ENCODE measurements at places on chromosomes 4 and X. TPM values are rescaled to one million over a fixed set of nuclear protein-coding genes. Genes with fewer than 3 reads are reported as not detected.

DNA sequence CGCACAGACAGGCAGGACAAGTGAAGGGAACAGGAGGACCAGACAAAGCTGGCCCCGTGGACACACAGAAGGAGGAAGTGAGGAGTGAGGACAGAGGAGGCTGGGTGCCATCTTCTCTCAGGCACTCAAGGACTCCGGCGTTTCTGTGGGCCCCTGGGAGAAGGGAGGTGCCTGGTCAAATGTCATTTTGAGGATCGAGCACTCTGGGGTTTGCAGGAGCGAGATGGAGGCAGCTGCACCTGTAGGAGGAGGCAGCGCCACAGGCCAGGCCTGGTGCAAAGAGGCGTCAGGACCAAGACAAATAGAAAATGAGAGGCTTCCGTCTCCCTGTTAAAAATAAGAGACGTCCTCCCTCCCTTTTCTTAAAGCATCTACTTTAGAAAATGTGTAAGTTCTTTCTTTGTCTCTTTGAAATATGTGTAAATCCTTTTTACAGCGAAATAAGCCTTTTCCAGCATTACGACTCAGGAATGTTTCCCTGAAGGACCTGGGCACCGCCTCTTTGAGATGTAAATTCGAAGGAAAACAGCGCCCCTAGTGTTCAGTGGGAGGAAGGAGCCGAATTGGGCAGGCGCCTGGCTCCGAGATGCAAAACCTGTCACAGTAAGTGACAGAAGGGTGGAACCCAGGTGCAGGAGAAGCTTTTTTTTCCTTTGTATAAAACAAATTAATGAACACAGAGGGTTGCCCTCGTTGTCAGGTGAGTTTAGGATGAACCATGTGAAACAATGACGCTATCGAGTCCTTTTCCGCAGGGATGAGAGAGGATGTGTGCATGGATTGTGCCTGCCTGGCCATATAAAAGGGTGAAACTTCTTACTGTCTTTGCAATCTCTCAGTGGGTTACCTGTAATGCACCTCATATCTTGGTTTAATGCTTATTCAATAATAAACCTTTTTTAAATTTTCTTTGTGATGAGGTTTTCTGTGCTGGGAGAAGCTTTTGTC is 1.4 kb upstream of the C4orf50 start:
- no peak overlapping the region for H3K27ac ChIP-seq
- H3K4me3 ChIP-seq, result no peak overlapping the region
- H3K27me3 ChIP-seq, result no peaks in the 10 kb centered on the region
- DNase-seq, result no peak
- H3K4me1 ChIP-seq, result no peaks in the 10 kb centered on the region
- H3K36me3 ChIP-seq, result no peaks in the 10 kb centered on the region

The SLC9B1 gene
- 1.8 TPM for polyA plus RNA-seq

DNA sequence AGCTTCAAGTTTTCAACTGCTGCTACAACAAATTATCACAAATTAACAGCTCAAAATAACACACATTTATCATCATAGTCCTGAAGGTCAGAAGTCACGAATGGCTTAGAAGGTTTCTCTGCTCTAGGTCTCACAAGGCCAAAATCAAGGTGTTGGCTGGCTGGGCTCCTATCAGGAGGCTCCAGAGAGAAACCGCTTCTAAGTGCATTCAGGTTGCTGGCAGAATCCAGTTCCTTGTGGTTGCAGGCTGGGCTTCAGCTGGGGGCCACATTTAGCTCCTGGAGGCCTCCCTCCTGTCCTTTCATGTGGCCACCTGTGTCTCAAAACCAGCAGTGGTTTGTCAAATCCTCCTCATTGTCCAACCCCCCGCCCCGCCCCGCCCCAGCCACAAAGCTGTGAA is 15.4 kb downstream of the MRFAP1 start:
- H3K27ac ChIP-seq, result no peak overlapping the region
- H3K36me3 ChIP-seq, result no peaks in the 10 kb centered on the region
- H3K4me3 ChIP-seq, result no peak overlapping the region

GRCh38 chrX:133668225-133668931 is 253.1 kb upstream of the GPC4 start:
- H3K27ac ChIP-seq, result no peak overlapping the region
- H3K4me3 ChIP-seq, result no peak overlapping the region
- no peaks in the 10 kb centered on the region for H3K27me3 ChIP-seq
- H3K4me1 ChIP-seq, result no peaks in the 10 kb centered on the region
- no peaks in the 10 kb centered on the region for H3K36me3 ChIP-seq
- no peak for DNase-seq

The CITED1 gene
- polyA plus RNA-seq, result not detected

Measured in GM12878 (cell line).